ENCODE measurements at places on chromosomes 16 and 17.
A peak's percentile ranks its signal among the peaks of the same experiment; 100 is the strongest.

DNA sequence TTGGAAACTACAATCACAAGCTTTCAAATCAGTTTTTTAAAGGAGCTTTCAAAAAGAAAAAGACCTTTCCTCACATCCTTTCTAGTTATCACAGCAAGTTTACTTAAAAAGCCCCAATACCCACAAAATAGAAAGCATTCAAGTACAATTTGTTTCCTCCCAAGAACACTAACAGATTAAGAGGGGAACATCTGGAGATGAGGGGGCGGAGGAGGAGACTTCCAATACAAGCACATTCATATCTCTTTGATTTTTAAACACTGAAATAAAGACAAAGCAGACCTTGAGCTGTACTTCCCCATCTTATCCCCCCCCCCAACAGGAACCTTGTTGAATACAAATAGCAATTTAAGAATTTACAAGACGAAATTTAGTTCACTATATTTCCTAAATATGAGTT is 2.0 kb downstream of the YWHAE start:
- DNase-seq, result no peak

DNA sequence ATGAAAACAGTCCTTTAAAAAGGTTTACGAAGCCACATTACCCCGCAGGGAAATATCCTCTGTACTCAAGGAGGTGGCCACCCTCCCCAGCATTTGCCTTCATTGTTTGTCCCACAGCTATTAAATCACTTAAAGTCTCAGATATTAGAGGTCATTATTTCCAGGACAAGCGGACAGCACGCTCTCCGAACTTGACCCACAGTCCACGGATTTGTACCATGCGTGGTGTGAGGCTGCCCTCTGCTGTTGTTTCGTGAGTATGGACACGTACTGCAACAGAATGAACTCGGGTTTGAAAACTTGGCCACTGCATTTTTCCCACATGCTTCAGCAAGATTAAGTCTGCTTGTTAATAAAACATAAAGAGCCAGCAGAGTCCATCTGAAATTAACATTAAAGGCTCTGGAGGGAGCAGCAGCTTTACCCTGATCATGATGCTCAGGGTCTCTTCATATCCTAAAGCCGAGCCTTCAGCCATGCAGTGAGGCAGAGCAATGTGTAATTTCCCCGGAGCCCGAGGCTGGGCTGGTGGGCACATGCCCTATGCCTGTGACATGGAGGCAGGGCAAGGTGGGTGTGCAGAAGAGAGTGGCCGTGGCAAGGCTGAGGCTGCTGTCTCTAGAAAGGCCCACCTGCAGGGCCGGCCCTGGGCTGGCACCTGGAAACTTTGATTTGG is 19.7 kb downstream of the MEAK7 start:
- DNase-seq, result no peak

DNA sequence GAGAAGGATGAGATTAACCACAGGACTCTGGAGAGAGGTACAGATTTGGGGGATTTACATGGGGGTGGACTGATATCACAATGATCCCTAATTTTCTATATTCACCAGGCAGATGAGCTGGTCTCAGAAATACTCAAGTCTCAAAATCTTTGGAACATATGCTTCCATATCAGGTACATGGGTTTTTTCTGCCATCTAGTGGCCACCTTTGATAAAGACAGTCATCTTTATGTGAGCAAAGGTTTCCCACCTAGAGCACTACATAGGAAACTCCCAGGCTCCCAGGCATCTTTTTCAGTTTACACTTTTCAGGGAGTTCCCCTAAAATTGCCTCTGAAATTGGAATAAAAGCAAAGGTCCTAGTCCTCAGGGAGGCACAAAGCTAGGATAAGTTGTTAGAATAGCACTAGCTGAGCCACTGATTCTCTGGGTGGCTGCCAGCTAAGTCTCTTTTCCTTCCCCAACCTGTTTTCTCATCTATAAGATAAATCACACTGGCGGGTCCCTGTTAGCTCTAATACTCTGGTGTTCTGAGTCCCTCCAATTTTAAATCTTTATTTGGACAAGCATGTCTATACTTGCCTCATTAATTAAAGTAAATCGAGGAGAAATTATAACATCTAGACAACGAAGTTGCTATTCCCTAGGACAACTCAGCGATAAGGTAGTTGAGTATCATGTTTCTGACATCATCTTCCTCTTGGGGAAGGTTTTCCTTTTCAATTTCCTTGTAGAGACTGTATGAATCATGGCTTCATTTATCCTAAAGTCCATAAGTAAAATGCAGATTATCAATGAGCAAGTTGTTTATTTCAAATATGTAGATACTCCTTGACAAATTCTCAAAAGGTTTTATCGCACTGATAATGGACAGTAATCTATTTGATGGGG is 19.0 kb upstream of the MON1B start:
- no peak for DNase-seq

GRCh38 chr16:4327386-4328045 is 11.6 kb downstream of the GLIS2 start:
- no peak for DNase-seq

DNA sequence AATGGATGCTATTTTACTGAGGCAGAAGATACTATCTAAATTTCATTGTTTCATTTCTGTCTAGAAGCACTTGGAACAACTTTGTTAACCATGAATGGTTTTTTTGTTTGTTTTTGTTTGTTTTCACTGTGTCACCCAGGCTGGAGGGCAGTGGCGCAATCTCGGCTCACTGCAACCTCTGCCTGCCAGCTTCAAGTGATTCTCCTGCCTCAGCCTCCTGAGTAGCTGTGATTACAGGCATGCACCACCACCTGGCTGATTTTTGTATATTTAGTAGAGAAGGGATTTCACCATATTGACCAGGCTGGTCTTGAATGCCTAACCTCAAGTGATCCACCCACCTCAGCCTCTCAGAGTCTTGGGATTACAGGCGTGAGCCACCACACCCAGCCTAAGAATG is 40.5 kb downstream of the ABHD15 start:
- DNase-seq, result no peak

- DNase-seq, result no peak
These were observed 436.2 kb downstream of the SLC39A11 start for GRCh38 chr17:72656130-72656763.

GRCh38 chr17:55758171-55758570 is 7.3 kb downstream of the PCTP start:
- DNase-seq, result no peak

DNA sequence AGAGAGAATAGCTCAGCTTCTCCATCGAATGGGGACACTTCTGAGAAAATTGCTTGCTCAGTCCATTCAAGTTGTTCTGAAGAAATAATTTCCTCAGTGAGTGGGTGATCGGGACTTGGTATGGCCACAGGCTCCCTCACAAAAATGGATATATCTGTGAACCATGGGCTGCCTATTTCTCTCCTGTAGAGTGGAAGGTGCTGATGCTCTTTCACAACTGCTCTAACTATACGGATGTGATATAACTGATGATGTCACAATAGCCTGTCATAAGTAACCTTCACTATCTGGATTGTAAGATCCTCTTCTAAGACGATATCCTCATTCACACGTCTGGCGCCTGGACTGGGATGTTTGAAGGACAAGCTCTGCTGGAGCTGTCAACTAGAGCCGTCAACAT is 4.7 kb upstream of the CCL18 start:
- DNase-seq, result no peak

- no peak for DNase-seq
These were observed 21.2 kb downstream of the RNF43 start for GRCh38 chr17:58396173-58396572.

DNA sequence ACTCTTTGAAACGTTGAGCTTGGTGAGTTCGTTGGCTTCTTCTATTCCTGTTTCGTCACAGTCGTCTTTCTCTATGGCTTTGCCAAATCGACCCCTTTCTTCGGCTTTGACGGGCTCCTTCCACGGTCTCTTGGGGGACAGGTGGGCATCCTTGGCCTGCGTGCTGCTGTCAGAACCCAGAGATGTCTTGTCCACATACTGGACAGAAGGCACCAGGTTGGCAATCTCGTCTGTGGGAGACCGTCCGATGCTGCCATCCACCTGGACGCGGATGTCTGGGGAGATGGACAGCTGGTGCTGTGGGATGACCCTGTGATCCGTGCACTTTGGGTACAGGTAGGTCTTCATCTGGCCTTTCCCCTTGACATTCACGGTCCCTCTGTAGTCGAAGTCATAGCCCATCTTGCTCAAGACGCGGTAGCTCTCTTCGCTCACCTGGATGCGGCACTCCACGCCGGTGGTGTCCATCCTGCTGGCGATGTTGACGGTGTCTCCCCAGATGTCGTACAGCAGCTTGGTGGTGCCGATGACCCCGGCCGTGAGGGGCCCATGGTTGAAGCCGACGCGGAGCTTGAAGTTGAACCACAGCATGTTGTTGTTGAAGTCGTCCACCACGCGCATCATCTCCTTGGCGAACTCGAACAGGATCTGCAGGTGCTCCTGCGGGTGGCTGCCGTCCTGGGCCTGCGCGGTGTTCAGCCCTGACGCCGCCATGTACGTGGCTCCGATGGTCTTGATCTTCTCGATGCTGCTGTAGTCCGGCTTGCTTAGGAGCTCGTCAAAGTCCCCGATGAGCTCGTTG is 85.5 kb upstream of the CREBBP start:
- no peak for DNase-seq

DNA sequence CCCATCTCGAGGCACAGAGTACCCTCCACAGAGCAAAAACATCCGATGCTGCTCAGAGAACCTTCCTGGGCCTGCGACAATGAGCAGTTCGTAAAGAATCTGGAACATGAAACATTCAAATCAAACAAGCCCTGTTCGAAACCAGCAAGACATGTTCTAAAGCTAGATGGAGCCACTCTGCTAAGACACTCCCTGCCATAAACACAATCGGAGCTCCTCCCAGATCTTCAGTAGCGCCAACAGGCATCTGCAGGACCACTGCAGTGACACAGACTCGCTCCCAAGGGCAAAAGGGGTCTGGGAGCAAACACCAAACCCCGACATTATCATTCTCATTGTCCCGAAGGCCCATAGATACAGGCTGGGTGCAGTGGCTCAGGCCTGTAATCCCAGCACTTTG is 108.7 kb downstream of the ZFHX3 start:
- no peak for DNase-seq

DNA sequence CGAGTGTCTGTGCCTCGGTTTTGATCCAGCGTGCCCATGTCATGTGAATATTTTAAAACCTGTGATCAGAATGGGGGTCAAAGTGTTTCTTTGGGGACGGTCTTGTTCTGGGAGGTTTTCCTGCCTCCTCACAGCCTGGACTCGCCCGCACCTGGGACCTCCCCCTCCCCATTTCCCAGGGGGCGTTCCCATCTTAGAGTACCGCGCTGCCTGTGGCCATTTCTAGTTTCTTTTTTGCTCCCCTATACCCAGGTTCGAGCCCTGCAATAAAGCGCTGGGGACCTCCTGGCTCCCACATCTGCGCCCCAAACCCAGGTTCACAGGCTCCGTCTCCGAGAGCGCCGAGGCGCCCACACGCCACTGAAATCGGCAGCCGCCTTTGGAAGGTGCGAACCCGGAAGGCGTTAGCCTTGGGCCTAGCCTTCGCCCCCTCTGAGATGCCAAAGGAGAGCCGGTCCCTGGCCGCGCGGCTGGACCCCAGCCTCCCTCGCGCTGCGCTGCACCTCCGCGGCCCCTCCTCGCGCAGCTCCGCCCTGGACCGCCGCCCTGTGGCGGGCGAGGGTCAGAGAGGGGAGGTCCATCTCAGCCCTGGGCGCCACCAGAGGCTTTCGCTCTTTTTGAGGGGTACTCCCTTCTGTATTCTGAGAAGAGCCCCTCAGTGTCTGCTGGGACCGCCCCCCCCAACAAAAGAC is 1.7 kb downstream of the KCNJ12 start:
- DNase-seq, result no peak

- no peak for DNase-seq
These were observed 17.7 kb downstream of the DDX19A start for GRCh38 chr16:70364399-70364798.

DNA sequence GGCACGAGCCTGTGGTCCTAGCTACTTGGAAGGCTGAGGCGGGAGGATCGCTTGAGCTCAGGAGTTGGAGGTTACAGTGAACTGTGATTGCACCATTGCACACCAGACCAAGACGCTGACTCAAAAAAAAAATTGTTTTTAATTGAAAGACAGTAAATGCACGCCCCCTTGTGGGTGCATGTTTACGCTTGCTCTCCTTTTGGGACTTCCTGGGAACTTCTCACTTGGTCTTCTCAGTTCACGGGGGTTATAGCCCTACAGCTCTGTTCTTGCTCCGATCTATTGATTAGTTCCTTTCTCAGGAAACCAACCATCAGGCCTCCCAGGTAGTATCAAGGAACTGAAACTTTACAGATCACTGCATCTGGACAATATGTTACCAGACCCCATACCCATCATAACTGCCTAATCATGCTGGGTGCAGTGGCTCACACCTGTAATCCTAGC is 14.2 kb upstream of the RIPOR1 start:
- peak; percentile 69 for DNase-seq

GRCh38 chr16:87067003-87067556 is 250.1 kb downstream of the C16orf95 start:
- DNase-seq, result no peak

All from stimulated activated CD8-positive, alpha-beta memory T cell treated with anti-CD3 and anti-CD28 coated beads, Interleukin-4, amount 100 ng/mL, for 24 hours (primary cell).